ENCODE measurements at places on chromosomes 12 and 14.
A peak's percentile ranks its signal among the peaks of the same experiment; 100 is the strongest.

- DNase-seq = no peak
Measured at GRCh38 chr14:63941023-63941422, 88.2 kb downstream of the SYNE2 start.

DNA sequence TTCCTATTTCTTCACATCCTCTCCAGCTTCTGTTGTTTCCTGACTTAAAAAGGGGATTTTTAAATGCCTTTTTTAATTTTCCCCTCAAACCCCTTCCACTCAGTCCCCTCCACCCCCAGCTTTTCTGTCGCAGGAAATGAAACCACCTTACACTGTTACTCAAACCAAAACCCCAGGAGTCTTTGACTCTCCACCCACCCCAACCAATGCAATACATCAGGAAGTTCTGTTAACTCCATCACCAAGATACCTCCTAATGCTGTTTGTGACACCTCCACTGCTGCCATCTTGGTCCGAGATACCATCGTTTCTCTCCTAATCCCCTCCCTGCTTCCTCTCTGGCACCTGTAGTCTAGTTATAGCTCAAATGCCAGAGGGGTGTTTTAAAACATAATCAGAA is 25.4 kb upstream of the CPM start:
- DNase-seq = no peak

DNA sequence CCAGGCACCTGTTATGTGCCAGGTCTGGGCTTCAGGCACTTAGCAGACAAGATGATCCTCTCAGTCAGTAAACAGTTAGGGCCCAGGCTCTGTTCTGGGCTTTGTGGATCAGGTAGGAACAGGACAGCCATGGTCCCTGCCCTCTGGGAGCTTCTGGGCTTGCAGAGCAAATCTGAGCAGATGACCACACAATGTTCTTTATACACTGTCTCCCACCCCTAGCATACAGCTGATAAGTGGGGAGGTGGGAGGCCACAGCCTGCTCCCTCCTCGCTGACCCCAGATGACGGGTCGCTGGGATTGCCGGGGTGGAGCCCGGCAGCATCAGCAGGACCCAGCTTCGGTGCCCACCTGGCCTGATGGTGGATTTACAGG is 53.1 kb upstream of the RIN3 start:
- DNase-seq = no peak

DNA sequence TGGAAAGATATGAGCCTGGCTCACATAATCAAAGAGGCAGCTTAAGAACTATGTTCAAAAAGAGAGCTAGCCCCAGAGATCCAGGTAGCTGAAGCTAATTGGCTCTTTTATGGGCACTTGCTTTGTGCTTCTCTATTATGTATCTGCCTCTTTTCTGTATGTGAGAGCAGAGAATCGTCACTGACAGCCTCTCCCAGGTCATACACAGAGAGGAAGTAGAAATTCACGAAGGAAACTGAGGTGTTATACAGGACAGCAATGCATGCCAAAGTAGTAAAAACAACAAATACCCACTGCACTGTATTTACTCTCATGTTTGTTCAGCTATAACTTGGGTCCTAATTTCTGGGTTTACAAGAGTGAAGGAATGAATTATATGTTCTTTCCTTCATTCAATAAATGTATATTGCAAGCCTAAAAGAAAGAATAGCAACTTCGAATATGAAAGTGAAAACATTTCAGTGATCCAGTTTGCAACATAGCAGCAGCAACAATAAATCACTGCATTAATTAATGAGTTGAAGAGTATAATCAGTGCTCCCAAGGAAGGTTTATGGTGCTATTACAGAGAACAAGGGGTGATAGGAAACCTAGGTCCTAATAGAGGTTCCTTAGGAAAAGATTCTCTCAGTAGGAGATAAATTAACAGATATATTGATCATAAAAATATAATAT is 47.1 kb upstream of the ATXN7L3B start:
- no peak for DNase-seq

- no peak for DNase-seq
Measured at GRCh38 chr12:22396735-22397134, 62.2 kb upstream of the ST8SIA1 start.

DNA sequence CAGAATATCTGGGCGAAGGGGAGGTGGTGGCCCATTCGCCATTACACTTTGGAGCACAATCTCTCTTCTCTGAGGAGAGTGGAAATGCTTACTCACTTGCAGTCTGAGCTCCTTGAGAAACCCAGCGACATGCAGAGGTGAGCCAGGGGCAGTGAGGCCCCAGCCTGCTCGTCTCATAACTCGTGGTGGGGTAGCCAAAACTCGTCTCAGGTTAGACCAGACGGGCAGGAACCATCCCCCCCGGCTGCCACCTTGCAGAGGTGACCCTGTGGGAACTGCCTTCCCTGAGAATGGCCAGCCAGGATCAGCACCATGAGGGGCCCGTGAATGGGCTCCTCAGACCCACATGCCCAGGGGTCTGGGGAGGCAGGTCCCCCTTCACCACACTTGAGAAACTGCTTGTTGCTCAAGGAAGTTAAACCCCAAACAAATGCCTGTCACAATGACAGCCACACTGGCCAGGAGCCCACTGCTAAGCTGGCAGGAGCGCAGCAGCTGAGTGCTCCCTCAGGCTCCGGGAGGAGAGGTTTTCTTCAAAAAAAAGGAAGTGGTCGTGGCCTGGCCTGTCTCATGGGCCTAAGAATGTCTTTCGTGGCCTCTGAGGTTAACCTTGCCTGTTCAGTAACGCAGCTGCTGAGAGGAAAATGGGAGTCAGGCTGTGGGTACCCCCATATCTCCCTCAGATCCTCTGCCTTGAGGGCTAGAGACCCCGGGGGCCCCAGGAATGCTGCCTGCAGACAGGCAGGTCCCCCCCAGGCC is 9.2 kb upstream of the ALDH2 start:
- DNase-seq = no peak

- no peak for DNase-seq
Measured at GRCh38 chr12:50085615-50086072, 502 bp downstream of the SMARCD1 start.

- no peak for DNase-seq
Measured at GRCh38 chr14:43175896-43176295, 1331.2 kb downstream of the FSCB start.

- no peak for DNase-seq
Measured at GRCh38 chr12:32603858-32604257, 75.2 kb upstream of the DNM1L start.

DNA sequence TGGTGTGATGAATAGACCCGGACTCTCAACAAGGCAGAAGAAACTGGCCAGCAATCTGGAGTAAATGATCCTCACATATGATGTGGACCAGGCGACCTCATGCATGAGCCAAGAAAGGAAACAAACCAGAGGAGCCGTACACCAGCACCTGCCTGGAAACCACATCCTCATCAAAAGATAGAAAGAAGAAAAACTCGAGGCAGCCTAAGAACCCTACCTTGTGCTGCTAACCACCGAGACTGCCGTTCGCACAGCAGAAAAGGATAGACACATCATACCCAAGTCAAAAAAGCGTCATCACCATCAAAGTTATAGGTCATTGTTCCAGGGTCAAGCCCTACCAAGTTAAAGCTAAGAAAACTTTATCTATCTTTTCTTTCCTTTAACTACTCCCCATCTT is 66.7 kb downstream of the RESF1 start:
- peak; percentile 2 for DNase-seq

DNA sequence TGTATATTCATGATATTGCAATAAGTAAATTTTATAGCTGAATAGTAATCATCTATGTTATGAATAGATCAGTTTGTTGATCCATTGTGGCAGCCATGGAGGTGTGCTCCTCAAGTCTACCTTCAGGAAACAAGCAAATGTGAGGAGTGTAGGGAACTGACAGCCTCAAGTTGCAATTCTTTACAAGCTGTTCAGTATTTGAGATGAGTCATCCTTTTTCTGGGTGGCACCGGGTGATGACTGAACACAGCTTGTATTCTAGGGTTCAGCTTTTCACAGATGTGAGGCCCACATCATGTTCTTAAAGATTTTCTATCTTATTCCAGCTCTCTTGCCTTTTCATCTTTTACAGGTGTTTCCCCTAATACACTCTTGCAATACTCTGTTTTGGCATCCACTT is 452.4 kb downstream of the KCNH5 start:
- no peak for DNase-seq

GRCh38 chr14:71121001-71121400 is 213.7 kb downstream of the PCNX1 start:
- DNase-seq = no peak

DNA sequence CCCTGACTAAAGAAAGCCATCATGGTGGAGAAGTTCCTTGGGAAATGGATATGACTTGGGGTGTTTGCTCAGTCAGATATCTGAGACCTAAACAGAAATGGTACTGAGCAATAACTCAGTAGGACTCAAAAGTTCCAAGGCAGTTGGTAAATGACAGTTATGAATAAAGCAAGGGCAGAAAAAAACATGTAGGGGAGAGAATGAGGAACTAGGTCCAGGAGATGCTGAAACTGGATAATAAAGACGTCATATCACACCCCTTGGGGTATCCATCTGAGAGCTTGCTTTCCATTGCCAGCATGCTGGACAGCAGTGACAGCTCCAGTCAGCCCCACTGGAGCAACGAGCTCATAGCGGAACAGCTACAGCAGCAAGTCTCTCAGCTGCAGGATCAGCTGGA is 37.5 kb downstream of the RPGRIP1 start:
- DNase-seq = no peak

- DNase-seq = no peak
Measured at GRCh38 chr12:75260316-75260715, 50.7 kb upstream of the KCNC2 start.

- peak; percentile 63 for DNase-seq
Measured at GRCh38 chr12:48988030-48988649, 10.0 kb downstream of the WNT1 start.

- peak; percentile 73 for DNase-seq
Measured at GRCh38 chr12:54984658-54985376, at the start of gene TESPA1. Gene TESPA1, minus strand, starts transcription at chr12:54984762. Its CDS starts 10,200 bp downstream, at chr12:54974562.

- DNase-seq = no peak
Measured at GRCh38 chr12:110849221-110849620, 2.4 kb downstream of the CCDC63 start.

DNA sequence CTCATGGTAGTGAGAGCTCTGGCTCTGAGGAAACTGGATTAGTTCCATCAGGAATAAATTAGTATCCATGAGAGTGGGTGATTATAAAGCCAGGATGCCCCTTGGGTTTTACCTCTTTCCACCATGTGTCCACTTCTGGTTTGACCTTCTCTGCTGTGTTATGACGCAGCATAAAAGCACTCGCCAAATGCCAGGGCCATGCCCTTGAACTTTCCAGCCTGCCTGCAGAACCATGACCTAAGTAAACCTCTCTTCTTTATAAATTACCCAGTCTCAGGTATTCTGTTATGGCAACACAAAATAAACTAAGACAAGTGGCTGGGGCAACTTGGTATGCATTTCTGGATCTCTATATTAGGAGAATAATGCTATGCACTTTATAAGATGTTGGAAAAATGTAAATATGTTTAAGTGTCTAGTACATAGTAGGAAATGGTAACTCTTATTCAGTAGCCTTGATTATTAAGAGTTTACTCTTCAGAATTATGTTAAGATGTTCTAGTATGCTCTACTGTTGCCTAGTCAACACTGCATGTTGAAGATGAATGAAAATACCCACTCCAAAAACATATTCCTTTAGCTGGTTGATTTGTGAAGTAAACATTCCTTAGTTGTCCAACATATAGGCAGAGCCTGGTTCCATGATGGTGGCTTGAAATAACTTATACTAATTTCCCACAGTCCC is 455.6 kb upstream of the TMPO start:
- DNase-seq = no peak

DNA sequence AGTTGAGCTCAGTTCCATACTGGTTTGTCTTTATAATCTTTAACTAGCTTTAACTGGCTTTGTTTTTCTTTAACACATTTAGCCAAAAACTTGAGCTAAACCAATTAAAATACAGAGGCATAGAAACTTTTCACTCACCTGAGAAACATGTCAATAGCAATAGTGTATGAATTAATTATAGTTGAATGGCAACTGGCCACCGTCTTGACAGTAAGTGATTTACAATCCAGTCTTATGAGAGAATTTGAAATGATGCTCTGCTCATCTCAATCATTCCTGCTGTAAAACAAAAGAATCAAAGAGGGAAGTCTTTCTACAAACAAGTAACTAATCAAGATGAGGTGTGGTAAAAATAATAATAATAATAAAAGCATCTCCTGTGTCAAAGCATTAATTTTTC is 86.6 kb upstream of the AMIGO2 start:
- no peak for DNase-seq

- no peak for DNase-seq
Measured at GRCh38 chr12:70927356-70927755, 6.8 kb upstream of the PTPRR start.

GRCh38 chr12:120239776-120240494 is 25.6 kb downstream of the PXN start:
- DNase-seq = no peak

DNA sequence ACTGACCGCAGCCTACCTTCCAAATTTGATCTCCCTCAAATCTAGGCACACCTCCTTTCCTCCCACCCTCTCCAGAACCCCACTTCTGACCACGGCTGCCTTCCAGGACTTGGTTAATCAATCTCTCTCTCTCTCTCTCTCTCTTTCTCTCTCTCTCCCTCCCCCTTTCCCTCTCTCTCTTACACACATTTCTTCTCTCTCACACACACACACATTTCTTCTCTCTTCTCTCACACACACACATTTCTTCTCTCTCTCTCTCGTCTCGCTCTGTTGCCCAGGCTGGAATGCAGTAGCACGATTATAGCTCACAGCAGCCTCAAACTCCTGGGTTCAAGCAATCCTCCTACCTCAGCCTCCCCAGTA is 521 bp upstream of the GMFB start:
- DNase-seq = no peak

- peak; percentile 43 for DNase-seq
Measured at GRCh38 chr14:54776361-54777001, 126.1 kb downstream of the GCH1 start.

DNA sequence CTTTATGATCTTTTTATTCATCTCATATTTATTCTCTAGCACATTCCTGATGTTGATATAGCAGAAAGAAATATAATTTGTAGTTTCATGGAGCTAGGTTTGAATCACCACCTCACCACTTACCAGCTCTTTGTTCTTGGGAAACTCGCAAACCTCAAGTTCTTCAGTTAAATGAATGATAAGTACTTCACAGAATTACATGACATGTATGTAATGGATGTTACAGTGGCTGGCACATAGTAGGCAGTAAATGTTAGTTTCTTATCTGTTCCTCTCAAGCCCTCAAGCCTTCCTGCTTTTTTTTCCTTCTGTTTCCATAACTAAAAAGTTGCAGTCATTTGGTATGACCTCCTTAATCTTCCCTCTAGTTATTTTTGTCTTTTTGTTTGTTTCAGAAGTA is 54.9 kb downstream of the SPATS2 start:
- DNase-seq = no peak

Measured in activated T-helper 9 cell treated with anti-CD3 and anti-CD28 coated beads, Interleukin-2, amount 50 U/mL, for 16 hours (primary cell).